Non-pigmented ciliary epithelial cell (primary cell): ENCODE measurements at places on chromosomes 2 and 18.

GRCh38 chr2:237149425-237149824, 63.7 kb downstream of the COPS8 start:
- no peak for DNase-seq

DNA sequence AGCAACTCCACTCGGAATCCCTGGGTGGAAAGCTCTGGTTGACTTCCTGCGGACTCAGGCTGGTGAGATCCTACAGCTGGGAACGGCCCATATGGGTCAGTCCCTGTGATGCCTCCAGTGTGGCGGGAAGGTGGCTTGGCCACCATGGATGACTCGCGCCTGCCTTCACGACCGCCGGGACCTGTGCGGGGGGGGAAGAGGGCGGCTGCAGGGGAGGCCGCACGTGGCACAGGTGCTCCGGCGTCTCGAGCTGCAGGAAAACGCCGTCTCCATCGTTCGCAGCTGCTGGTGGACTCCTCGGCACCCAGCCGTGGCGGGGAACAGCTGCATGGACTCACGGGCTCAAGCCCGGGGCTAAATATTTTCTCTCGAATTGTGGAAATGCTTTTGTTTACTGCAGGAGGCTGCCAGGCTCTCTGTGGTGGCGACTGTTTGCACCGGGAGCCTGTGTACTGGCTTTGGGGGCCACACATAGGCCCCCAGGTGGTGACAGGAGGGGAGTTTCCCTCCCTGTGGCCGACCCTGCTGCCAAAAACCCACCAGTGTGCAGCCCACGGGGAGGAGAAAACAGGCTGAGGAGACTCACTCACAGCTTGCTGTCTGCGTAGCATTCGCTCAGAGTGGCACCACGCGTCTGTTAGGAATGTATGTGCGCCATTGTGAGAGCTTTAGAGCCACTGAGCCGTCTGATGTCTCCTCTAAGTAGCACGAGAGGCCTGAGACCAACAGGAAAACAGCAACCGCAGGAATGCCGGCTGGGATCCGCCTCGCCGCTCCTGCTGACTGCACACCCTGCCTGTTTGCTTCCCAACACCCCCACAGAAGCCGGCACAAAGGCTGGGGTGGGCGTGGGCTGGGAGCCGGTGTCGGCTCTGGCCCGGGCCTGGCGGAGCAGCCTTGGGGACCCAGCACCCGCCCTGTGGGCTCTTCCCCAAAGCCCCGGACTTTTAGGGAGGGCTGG, 89.2 kb downstream of the NFATC1 start:
- DNase-seq, result peak; percentile 89

- DNase-seq, result no peak
Observed at GRCh38 chr2:213129311-213129710, 22.1 kb downstream of the IKZF2 start.

GRCh38 chr2:145841973-145842372, 1322.1 kb upstream of the ZEB2 start:
- DNase-seq, result no peak

GRCh38 chr2:201806442-201807170, at the start of gene CDK15:
Gene CDK15, plus strand, starts transcription at chr2:201806537. Its CDS starts 128 bp downstream, at chr2:201806665.
- DNase-seq, result peak; percentile 41

DNA sequence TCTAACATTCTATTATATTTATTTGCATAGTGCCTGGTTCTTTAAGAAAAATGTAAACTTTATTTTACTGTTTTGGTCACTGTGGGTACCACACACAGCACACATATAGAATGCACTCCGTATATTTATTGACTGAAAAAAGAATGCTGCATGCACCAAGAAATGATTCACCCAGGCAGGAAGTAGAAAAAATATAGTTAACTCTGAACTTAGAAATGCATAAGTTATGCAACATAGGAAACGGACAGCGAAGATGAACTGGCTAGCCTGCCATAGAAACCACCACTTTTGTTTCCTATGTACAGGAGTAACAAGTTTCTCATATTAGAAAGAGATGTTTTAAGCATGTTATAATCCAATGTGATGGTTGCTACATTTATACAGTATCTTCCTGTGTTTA, 635.8 kb downstream of the DSC3 start:
- no peak for DNase-seq

GRCh38 chr2:241686324-241686649, 328 bp downstream of the DTYMK start:
- no peak for DNase-seq

DNA sequence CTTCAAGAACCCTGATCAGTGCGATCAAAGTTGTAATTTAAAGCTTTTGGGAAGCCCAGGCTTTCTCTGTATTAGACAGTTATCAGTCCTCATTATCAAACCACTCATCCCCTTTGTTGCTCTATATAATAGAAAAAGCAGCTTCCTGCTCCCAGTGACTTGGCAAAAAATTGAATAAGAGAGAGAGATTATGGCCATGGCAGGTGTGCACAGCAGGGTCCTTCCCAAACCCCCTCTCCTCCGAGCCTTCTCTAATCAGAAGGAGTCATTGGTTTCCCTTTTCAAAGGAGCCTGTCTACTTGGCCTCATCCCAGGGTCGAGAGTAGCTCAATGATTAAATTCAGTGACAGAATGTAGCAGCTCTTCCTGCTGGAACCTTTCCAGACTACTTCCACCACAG, 81.5 kb downstream of the SEMA4F start:
- no peak for DNase-seq

- DNase-seq, result no peak
Observed at GRCh38 chr2:69975136-69975852, 13.9 kb upstream of the ASPRV1 start.

DNA sequence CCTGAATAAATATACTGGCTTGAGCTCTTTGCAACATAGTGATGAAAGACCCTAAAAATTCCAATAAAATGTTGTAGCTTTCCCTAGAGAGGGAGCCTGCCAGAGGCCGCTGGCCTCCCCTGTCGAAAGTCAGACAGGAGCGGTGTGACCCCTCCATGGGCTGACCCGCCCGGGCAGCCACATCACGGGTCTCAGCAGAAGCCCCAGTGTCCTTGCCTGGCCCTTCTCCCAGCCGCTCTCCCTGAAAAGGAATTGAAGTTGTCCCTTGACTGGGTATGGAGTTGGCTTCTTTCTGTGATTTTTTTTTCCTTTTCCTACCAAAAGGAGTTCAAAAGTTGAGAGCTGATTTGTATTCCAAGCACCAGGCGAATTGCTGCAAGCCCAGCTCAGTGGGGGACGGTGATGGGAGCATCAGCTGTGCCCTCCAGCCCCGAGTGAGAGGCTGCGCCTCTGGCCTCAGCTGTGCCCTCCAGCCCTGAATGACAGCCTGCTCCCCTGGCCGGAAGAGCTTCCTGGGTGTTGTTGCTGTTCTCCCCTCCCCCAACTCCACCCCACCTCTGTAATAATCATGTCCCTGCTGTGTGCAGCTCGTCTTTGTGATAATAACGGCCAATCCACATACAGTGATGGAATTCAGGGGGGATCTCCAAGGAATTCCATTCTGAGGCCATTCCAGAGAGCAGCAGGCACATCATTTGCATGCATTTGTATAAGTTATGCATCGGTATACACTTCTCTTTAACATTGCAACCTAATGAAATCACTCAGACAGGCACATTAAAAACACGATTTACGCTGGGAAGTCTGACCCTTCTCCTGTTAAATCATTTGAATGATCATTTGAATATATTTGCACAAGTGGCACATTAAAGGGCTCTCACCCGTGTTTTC, 501.0 kb downstream of the EIPR1 start:
- no peak for DNase-seq

- DNase-seq, result no peak
Observed at GRCh38 chr2:239726091-239726591, 299.0 kb downstream of the NDUFA10 start.

GRCh38 chr2:48578313-48578712, 39.3 kb upstream of the GTF2A1L start:
- no peak for DNase-seq

DNA sequence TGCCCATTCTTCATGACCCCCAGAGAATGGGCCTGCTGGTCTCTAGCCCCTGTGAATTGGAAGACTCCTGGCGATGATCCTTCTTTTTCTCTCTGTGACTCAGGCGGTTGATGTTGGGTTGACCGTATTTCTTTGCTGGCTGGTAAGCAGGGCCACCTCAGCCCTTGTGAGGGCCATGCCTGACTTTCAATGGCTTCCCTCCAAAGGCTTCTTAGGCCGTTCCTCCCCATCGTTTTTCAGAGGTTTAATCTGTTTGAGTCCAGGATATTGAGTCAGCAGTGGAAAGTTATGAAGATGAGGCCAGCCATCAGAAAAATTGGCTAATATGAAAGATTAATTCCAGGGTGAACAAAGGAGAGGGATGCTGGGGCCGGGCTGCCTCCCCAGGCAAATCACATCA, 13.6 kb downstream of the HPCAL1 start:
- DNase-seq, result no peak

GRCh38 chr2:224922142-224922727, 120.0 kb downstream of the DOCK10 start:
- DNase-seq, result no peak

- no peak for DNase-seq
Observed at GRCh38 chr2:28772351-28772750, 20.7 kb downstream of the PPP1CB start.

DNA sequence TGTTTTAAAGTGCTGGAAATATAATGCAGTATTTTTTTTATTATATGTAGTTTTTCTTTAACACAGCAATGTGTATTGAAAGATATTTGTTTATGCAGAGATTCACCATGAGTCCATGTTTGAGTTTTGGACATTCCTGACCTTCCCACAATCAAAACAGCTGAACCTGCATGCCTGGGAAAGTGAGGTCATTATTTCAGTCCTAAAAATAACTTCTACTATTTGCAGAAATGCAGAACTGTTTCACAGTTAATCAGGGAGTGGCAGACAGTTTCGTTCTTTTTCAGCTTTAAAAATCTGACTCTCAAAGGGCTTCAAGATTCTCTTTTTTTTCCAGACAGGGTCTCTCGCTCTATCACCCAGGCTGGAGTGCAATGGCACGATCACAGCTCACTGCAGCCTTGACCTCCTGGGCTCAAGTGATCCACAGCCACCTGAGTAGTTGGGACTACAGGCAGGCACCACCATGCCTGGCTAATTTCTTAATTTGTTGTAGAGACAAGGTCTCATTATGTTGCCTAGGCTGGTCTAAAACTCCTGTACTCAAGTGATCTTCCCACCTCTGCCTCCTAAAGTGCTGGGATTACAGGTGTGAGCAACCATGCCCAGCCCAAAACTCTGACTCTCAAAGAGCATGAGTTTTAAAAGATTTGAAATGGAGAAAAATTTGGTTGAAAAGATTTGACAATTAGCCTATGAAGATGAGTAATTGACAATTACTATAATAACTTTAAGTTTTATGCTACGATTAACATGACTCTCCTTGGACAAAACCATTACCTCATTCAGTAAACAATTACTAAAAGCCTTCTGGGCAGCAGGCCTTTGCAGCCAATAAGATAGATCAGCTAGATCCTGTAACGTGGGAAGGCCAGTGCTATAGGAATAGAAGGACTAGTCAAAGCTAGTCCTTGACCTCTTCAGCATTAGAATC, 5.0 kb upstream of the MYL12B start:
- DNase-seq, result no peak

DNA sequence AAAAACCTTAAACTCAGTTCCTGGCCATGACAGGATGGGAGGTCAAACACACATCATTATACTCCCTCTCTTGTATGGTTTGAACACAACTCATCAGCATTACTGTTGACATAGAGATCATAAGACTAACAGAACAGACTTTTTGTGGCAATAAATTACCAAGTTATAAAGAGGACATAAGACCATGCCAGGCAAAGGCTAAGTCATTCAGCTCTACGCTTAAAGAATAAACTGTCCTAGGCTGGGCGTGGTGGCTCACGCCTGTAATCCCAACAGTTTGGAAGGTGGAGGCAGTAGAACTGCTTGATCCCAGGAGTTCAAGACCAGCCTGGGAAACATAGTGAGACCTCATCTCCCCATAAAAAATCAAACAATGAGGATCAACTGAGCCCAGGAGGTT, 16.4 kb downstream of the NLRC4 start:
- DNase-seq, result no peak

DNA sequence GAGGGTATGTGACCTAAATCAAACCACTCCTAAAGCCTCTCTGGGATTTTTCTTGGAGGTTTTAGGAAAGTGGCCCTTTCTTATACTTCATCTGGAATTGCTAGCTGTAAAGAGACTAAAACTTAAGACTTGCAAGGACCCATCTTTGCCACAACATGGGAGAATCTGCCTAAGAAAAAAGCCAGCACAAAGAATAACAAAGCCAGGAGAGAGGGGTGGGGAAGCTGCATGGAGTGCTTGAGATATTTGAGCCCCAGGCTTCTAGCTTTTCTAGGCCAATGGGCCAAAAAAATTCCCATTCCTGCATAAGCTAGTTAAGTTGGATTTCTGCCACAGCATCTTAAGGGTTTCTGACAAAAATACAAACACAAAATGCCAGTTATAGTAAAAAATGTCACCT, 38.5 kb upstream of the LYPD6 start:
- DNase-seq, result no peak

DNA sequence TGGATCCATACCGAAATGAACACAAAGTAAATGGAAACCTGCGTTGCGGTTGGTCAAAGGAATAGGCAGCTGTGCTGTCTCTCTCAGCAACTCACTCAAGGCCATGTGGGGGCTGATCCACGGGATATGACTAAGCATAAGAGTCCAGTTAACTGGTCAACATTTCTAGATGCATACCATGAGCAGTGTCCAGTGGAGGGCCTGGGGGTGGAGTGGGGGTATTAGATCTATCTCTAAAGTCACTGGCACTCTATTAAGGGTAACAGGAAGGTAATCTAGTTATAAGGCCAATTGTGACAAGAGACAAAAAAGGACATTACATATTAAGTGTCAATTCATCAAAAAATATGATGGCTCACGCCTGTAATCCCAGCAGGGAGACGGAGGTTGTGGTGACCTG, 136.8 kb downstream of the TTC32 start:
- DNase-seq, result no peak

DNA sequence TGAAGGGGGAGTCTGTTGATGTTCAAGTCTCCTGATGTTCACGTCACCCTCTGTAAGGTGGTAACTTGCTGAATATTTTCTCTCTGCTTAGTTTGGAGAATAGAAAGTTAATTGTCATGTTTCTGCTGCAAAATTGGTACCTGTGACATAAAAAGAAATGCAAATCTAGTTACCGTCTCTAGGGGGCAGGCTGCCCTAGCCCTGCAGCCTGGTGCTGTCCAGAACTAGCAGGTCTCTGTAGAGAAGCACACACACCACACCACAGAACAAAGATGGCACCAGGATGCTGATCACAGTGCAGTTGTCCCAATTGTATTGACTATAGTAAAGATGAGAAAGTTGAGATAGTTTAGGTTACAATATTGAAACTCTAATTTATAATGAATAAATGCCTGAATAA, 47.0 kb downstream of the SLC9A4 start:
- DNase-seq, result no peak

- no peak for DNase-seq
Observed at GRCh38 chr18:49514577-49514976, 27.5 kb upstream of the C18orf32 start.

GRCh38 chr2:194714541-194714940, 942.5 kb upstream of the SLC39A10 start:
- DNase-seq, result no peak

- no peak for DNase-seq
Observed at GRCh38 chr2:215712871-215713790, 277.3 kb upstream of the FN1 start.

DNA sequence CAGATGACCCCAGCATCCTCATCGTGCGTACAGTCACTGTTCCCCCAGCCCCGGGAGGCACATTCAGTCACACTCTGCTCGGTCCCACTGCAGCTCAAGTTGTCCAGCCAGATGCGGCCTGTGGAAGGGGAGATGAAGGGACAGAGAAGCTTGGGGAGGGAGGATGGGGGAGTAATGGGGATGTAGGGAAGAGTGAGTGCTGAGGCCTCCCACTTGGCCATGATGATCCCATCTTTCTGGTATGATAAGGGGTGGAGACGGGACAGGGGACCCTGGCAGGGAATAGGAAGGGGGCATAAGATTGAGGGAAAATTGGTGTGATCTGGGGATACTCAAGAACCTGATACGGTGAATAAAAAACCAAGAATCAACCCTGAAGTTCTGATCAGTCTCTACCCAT, 3.5 kb downstream of the LOXL3 start:
- no peak for DNase-seq
